ENCODE measurements at places on chromosomes 13 and 19.

DNA sequence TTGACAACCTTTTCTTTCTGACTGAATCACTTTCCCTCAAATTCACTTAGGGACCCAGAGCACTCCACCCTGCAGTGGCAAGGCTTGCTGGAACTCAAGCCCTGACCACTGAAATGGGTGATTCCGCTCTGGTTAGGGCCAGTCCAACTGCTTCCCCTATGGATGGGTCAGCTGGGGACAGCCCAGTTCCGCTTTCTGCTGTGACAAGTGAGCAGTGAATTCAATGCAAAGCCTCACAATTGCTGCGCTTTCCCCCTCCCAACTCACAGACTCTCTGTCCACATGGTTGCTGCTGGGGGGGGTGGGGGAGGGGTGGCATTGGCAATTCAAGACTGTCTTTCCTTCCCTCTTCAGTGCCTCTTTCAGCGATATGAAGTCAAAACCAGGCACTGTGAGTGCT lies 18.7 kb downstream of the CD70 start:
- no peak for DNase-seq

DNA sequence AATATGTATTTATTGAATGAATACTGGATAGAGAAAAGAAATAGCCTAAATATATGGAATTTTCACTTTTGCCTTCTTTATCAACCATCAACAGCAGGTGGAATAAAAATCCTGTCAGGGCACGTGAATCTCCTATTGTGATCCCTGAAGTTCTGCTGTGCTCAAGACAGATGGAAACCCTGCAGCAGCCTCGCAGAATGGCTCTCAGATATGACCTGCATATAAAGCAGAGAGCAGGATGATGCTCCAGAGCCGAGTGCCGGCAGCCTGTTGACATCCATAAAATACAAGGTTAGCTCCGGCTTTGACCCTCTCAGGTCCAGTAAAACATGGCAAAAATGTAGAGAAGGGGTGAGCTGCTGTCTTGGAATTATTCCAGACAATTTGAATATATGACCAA lies 659.3 kb downstream of the DIAPH3 start:
- no peak for DNase-seq

- no peak for DNase-seq
These were observed 289.9 kb downstream of the MYO16 start for GRCh38 chr13:108919036-108919907.

GRCh38 chr13:70842062-70842644 lies 733.9 kb upstream of the KLHL1 start:
- no peak for DNase-seq

DNA sequence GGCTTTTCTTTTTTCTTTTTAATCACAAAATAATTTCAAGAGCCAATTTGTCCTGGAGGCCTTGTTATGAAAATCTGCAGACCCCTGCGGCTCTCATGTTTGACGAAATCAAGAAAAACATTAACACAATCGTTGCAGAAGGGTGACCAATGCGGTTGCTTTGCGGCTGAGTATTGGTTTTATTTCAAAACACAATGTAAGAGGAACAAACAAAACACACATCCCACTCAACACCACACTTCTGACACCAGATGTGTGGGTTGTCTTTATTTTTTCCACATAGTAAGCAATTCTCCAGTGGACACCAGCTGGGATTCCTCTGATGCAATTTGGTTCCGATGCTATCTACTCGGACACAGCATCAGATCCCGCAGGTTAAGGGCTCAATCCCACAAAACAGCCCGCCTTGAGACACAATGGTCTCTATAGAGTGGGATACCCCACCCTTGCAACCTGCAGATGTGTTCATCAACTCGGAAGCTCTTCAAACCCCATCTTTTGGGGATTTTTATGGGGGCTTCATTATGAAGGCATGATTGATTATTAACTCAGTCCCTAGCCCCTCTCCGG lies 21.9 kb upstream of the CCDC124 start:
- DNase-seq: no peak

DNA sequence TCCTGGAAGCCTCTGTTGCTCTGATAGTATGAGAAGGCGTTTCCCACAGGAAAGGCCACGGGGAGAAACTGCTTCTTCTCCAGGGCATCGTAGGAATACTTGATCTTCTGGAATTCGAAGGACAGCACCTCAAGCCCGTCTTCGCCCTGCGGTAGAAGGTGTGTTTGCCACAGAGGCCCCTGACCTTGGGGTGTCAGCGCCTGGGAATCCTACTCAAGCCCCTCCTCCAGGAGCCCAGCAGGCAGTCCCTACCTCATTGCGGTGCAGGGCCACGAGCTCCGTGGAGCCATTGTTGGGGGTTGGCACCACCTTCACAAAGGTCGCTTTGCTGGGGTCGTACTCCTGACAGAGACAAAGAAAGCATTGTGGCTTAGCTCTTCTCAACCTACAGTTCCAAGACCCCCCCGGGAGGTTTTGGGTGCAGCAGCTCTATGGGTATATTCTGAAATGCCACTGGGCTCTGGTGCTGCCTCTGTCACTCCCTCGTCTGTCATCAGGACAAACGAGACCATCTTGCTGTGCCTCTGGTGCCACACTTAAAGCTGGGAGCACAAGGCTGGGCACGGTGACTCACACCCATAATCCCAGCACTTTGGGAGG lies 3.7 kb downstream of the ATP13A1 start:
- no peak for DNase-seq

GRCh38 chr13:93001866-93002461 lies 224.6 kb upstream of the GPC6 start:
- DNase-seq: no peak

GRCh38 chr19:1304197-1304924 lies 18.7 kb downstream of the EFNA2 start:
- DNase-seq: no peak

DNA sequence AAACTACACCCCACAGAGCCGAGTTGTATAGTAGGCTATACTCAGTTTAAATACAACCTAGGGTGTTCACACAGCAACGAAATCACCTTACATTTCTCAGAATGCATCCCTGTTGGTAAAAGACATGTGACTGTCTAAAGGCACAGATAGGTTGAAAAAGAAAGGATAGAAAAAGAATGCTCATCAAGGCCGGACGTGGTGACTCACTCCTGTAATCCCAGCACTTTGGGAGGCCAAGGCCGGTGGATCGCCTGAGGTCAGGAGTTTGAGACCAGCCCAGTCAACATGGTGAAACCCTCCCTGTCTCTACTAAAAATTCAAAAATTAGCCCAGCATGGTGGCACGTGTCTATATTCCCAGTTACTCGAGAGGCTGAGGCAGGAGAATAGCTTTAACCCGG lies 3.8 kb upstream of the IL17D start:
- no peak for DNase-seq

DNA sequence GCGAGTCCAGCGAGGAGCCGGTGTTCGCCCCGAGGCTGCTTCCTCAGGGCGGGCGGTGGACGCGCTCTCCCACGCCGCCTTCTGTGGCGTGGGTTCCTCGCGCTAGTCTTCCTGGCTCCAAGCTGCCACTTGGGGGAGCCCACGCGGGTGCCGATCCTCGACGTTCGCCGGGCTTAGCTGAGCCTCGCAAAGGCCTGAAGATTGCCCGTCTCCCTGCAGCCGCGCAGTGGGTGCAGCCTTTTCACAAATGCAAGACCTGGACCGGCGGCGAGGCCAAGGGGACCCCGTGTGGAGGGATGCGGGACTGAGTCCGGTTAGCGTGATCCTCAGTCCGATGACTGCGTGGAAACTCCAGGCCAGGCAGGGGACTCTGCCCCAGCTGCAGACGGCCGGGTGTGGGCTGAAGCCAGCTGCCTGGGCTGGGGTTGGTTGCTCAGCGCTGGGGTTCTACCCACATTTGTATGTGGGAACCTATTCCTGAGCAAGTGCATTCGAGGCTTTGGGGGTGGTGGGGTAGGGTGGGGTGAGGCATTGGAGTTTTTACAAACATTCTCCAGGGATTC lies 16.6 kb upstream of the LRP3 start:
- DNase-seq: no peak

- DNase-seq: no peak
These were observed 320.1 kb downstream of the DACH1 start for GRCh38 chr13:71546881-71547280.

DNA sequence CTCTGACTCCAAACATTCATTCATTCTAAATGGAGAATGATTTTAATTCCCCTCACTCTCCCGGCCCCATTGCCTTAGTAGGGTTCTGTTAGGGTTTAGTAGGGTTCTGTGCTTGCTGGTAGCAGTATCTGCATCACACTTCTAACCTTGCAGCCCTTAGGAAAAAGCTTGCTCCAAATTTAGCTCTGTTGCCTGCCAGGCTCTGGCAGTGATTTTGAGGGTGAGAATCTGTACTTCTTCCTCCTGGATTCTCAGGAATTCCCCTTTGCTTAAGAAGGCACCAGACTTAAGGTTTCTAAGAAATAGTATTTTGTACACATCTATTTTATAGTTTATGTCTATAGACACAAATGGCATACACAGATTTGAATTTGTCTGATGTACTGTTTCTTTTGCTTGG lies 14.7 kb downstream of the B3GLCT start:
- DNase-seq: no peak

- DNase-seq: no peak
These were observed 359.2 kb downstream of the IRS2 start for GRCh38 chr13:109427148-109427547.

DNA sequence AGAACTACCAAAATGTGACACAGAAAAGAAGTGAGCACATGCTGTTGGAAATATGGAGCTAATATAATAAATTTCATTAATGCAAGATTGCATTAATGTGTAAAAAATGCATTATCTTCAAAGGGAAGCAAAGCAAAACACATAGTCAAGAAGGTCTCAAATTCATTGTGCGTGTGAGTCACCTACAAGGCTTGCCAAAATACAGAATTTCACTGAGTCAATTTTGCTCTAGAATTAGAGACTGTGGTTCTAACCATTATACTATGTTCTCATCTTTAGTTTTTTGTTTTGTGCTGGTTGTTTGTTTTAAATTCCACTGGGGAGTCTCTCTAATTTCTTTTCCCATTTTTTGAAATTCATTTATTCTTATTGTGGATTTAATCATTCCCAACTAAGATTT lies 149.8 kb upstream of the SLITRK1 start:
- DNase-seq: no peak

- no peak for DNase-seq
These were observed 59.2 kb downstream of the MLLT1 start for GRCh38 chr19:6220385-6221191.

GRCh38 chr19:48928164-48929025 lies 5.1 kb upstream of the DHDH start:
- DNase-seq: no peak

GRCh38 chr13:109712124-109712722 lies 74.2 kb downstream of the IRS2 start:
- no peak for DNase-seq

GRCh38 chr19:51457351-51458013 lies 772 bp downstream of the SIGLEC8 start:
- no peak for DNase-seq

DNA sequence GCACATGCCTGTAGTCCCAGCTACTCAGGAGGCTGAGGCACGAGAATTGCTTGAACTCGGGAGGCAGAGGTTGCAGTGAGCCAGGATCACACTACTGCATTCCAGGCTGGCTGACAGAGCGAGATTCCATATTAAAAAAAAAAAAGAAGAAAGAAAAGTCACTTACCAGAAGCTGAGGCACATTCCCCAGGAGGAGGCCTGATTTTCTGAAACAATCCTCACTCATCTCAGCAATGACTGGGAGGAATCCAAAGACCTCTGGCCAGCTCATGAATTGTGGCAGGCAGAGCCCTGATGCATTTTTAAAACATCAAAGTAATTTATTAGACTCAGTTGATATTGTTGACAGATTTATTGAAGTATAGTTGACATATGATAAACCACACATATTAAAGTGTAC lies 206.3 kb downstream of the FOXO1 start:
- DNase-seq: no peak

- DNase-seq: no peak
These were observed 32.0 kb downstream of the PDCD5 start for GRCh38 chr19:32613008-32613407.

DNA sequence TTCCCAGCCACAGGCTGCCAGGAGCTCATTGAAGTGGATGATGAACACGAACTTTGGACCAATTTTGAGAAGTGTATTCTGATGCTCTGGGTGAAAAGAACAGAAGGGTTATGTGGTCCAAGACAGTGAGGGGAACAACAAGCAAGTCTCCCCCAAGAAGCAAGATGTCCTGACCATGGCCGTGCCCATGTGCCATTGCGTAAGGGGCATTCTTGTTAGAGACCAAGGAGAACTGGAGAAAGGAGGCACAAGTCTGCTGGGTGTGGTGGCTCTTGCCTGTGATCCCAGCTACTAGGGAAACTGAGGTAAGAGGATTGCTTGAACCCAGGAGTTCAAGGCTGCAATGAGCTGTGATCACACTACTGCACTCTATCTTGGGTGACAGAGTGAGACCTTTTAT lies 27.0 kb upstream of the UBAC2 start:
- DNase-seq: no peak

DNA sequence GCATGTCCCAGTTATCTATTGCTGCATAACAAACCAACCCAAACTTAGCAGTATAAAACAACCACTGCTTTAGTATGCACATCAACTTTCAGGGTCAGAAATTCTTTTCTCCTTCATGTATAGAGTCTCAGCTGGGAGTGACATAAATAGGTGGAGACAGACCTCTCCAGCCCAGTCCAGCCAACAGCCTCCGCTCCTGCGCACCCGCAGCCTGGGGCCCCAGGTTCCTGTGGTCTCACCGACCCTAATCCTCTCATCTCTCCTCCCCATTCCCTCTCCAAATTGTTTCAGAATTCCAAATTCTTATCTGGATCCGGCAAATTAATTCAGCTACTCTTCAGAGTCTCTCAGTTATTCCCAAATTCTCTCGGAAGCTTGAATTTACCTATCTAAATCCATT lies 522 bp upstream of the ATP12A start:
- no peak for DNase-seq

DNA sequence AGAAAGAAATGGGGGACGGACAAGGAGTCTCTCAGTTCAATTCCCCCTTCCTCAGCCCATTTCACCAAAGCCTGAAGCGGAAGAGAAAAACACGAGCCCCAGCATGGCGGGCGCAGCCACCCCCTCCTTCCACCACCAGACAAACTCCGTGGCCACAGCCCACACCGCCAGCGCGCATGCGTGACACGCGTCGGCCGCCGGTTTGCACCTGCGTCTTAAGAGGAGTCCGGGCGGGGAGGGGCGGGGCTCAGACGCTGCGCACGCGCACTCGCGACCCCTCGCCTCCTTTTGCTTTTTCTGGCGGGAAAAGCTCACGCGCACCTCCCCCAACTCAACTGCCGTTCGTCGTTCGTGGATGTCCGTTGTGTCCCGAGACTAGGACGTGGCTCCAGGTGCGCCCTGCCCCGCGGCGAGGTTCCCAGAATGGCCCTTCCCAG lies at the start of gene KASH5:
KASH5 (plus strand) TSS at position 314 of the 437 bp plus-strand sequence. CDS start 2,635 bp downstream, outside the sequence.
- no peak for DNase-seq

- DNase-seq: no peak
These were observed 1.7 kb downstream of the ITM2B start for GRCh38 chr13:48234566-48235340.

DNA sequence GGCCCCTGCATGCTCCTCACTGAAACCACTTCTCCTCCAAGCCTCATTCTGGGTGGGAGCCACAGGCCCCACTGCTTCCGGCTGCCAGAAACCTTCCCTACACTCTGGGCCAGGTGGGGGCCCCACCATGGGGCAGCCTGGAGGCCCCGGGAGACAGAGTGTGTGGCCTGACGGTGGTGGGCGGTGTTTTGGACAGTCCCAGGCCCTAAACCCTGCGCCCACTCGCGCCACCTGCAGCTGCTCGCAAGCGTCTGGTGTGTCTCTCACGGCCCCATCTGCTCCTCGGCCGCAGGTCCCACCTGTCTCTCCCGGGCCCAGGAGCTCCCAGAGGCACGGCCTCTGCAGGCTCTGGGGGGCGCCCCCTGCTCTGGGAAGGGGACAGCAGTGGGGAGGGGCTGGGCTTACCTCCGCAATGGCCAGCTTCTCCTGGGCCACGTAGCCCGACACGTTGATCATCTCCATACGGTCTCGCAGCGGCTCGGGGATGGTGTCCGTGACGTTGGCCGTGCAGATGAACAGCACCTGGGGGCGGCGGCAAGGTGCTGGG lies 5.6 kb downstream of the RPL36 start:
- DNase-seq: no peak
